Umbilical cord (tissue), 2 donors: ENCODE measurements at places on chromosomes 5 and 9.
A peak's percentile ranks its signal among the peaks of the same experiment; 100 is the strongest.

DNA sequence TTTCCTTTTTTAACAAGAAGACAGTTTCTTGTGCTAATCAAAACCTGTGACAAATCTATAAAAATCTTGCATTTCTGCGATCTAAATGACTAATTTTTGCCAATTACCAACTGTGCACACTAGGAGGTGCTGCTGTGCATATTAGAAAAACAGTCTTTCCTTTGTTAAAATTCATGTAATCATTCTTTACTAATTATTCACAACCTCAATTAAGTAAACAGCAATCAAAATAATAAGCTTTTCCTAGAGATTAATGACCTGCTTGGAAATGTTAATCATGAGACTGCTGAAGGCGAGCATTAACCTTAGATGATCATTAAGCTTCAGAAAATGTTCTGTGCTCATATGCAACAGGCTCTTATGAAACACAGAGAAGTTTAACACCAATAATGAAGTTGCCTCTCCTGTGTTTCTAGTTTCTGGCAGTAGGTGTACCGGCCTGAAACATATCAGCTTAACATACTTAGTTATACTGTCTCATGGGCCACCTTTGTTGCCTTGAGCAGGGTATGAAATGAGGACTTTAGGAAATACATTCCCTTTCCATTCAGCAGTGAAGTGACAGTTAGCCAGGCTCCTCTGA lies 17.7 kb downstream of the RFESD start:
- DNase-seq, result peak; percentile 45

DNA sequence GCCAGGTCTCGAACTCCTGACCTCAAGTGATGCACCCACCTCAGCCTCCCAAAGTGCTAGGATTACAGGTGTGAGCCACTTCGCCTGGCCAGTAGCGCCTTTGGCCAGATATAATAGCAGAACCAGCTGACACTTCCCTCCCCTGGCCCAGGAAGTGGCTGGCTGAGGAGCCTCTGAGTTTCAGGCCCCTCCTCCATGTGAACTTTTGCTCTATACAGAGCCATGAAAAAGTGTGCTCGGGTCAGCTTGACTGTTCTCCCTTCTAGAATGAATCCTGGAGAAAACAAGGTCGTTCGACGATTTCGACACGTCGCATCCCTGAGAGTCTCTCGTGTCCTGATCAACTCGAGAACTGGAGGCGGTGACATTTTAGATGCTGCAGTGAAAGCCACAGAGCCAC lies 8.6 kb upstream of the ZDHHC12 start:
- no peak for DNase-seq

GRCh38 chr9:112487799-112488340 lies 1.2 kb downstream of the KIAA1958 start:
- peak; percentile 7 for DNase-seq

DNA sequence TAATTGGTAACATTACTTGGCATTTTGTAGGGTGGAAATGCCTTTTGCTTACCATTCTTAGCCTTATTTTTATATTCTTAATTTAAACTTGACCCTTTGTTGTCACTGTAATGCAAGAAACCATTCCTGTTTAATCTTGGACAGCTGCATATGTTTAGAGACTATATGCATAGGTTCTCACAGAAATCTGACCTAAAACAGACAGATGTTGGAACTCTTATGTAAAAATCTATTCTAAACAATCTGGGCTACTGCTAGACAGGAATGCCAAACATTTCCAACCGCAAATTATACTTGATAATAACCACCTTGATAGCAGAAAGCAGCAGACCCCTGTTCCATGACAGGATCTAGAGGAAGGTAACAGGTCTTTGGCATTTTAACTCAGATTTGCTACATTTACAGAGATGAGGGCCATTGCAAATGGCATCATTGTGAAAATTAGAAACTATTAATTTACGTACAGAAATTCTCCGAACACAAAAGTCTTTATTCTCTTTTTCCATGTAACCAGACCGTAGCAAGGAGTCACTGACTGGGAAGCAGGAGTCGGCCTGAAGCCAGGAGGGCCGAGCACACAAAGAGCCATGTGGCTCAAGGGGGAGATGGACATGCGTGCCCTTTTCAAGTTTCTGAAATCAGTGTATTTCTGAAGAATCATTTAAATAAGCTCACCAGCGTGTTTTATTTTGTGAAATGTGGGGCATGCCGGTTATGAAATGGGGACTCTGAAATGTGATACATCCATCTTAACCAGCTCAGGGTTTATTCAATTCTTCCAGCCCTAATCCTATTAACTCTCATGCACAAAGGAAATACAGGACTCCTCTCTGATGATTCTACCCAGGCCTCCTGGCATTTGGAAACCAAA lies 139.3 kb downstream of the AOPEP start:
- DNase-seq, result peak; percentile 66

DNA sequence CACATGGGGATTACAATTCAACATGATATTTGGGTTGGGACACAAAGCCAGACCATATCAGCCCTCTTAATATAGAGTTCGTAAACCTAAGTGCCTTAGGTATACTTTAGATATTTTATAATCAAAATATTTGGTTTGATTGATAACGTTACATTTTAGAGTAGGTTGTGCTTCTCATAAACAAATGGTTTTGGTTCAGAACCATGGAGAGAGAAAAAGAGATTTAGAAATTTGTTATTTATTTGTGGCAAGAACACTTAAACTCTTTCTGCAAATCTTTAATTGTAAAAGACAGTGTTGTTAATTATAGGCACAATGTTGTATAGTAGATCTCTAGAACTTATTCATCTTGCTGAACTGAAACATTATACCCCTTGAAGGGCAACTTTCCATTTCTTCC lies 298.8 kb downstream of the TENT4A start:
- no peak for DNase-seq

GRCh38 chr5:12951846-12952245 lies 992.6 kb downstream of the DNAH5 start:
- no peak for DNase-seq
